ENCODE measurements at places on chromosomes 5 and 9.

DNA sequence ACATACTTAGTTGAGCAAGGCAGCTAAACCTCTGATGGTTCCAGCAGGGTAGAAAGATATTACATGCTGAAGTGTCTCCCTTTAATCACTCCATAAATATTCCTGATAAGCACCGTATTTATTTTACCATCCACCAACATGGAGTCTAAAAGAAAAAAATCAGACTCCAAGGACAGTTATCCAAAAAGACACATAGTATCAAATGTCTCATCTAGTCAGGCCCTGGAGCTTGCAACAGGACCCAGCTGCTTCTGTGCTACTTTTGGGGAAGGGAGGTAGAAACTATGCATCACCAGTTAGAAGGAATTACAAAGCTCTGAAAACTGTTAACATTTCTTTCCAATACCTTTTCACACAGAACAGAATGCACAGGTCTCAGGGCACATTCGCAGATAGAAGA lies 88.1 kb downstream of the S1PR3 start:
- no peak for DNase-seq

GRCh38 chr9:69474821-69475220 lies 149.8 kb downstream of the ENTREP1 start:
- no peak for DNase-seq

- no peak for DNase-seq
Observed at GRCh38 chr5:64518793-64519192, 13.0 kb downstream of the RGS7BP start.

DNA sequence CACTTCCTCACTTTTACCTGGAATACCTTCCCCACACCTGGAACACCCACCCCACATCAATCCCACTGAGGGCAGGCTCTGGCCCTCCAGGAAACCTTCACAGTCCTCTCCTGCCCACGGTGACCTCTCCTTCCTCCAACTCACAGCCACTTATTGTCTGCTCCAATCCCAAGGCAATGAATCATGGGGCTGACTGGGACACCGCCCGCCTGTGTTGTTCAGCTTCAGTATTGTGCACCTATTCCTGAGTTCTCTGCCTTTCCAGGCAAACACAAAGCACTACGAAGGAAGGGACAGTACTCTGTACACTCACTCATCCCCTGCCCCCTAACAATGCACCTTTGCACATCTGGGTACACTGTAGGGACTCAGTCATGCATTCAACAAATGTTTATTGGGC lies 7.3 kb downstream of the PCDH1 start:
- no peak for DNase-seq

- DNase-seq = no peak
Observed at GRCh38 chr5:141430332-141431113, at the start of gene PCDHGA12. Gene PCDHGA12, plus strand, starts transcription at chr5:141430507. Its CDS starts 253 bp downstream, at chr5:141430760.

DNA sequence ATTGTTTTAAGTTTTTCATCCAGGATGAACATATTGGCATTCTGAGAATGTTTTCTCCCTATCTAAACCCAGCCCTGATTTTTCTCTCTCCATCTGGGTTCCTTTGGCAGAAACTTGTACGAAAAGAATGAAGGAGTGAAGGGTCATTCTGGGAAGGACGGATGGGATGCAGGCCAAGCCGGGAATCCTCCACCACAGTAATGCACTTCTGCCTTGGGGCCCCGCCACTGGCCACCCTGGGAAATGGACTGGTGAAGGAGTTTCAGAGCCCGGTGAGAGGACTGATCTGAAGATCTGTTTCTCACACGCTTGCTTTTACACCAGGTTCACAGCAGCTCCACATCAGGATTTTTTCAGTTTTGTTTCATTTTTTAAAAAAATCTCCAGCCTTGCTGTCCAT lies 554.8 kb downstream of the BNC2 start:
- DNase-seq = no peak

DNA sequence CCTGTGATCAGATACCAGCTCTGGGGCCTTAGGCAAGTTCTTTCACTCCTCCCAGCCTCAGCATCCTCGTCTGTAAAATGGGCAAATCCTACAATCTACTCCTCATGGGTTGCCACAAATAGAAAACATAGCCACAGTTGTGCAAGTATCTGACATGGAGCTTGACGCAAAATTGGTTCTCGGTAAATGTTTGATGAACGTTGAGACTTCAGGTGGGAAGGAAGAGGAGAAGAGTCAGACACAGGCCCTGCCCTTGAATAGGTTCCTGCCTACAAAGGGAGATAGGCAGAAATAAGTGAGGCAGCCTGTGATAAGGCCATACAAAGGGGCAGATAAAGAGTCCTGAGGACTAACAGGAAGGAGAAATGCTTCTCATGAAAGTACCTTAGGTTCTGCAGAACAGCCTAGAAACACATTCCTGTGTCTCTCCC lies 26.1 kb upstream of the CPEB4 start:
- no peak for DNase-seq

- DNase-seq = no peak
Observed at GRCh38 chr9:18941060-18941740, 91.8 kb downstream of the SAXO1 start.

- DNase-seq = no peak
Observed at GRCh38 chr5:109351988-109352864, 57.5 kb downstream of the PJA2 start.

GRCh38 chr9:16619914-16620520 lies 250.5 kb downstream of the BNC2 start:
- DNase-seq = no peak

GRCh38 chr5:96876292-96876850 lies at the start of gene ERAP2:
Gene ERAP2, plus strand, starts transcription at chr5:96876500. Its CDS starts 3,186 bp downstream, at chr5:96879686.
- DNase-seq = no peak

GRCh38 chr9:116695438-116695837 lies 8.3 kb downstream of the TRIM32 start:
- DNase-seq = no peak

GRCh38 chr5:94747371-94747770 lies 128.9 kb downstream of the SLF1 start:
- DNase-seq = no peak

- DNase-seq = no peak
Observed at GRCh38 chr9:14278291-14278721, 35.6 kb downstream of the NFIB start.

DNA sequence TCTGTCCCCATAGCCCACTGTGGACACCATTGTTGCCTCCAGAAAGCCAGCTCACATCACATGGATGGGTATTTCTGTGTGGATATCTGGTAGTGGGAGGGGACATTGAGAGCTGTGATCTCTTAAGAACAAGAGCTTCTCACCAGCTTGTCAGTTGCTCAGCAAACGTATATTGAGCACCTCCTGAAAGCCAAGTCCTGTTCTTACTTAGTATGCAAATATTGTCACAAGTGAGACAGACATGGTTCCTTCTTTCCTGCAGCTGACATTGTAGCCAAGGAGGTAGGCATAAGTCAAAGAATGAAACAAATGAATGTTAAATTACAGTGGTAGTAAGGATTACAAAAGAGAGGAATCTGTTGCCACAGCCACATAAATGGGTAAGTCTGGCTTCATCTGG lies 3.8 kb downstream of the TCOF1 start:
- no peak for DNase-seq

- DNase-seq = no peak
Observed at GRCh38 chr9:116447934-116448333, 239.2 kb upstream of the TRIM32 start.

DNA sequence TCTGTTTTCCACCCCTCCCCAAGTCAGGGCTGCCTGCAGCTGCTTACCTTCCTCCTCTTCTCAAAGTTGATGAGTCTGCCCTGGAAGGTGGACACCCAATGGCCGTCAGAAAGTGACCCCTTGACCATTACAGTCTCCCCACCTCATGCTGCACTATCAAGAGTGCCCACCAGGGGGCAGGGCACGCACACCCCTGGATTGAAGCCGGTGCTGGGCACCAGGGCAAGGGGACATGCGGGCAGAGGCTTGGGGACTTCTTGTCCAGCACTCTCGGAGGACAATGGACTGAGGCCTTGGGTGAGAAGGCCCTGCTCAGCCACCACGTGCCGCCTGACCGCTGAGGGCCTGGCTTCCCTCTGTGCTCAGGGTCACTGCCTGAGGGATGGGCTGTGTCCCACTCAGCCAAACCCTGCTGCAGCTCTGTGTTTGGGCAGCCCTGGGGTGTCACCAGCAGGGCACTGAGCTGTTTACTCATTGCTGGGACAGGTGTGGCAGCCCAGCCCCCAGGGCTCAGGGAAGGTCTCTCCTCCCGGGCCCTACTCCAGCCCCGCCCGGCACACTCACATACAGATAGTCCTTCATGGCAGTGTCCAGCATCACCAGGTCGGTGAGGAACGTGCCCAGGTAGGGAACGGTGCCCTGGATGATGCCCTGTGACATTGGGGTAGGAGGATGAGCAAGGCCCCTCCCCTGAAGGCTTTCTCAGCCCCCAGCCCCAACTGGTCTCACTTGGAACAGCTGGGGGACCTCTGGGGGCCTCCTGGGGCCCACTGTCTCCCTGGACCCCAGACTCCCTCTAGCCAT lies 17.7 kb downstream of the RALGDS start:
- no peak for DNase-seq

GRCh38 chr5:157855404-157855994 lies 3.4 kb downstream of the CLINT1 start:
- DNase-seq = no peak

DNA sequence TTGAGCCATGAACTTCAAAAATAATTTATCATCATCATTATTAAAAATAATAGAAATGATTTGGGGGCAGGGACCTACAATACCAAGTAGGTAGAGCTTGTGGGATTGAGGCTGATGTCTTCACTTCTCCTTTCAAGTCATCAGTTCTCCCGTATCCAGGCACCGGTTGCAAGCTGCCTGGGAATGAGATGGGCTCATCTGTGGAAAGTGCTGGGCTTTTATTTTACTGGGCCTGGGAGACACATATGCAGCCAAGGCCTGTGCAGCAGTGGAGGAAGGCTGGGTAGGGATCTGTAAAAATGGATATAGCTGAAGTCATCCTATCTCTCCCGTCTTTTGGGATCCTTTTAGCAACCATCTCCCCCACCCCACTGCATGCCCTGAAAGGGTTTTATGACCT lies 284.1 kb upstream of the CLINT1 start:
- no peak for DNase-seq

GRCh38 chr9:94945197-94946144 lies 219.0 kb downstream of the AOPEP start:
- no peak for DNase-seq

- no peak for DNase-seq
Observed at GRCh38 chr5:111548992-111549649, 36.8 kb upstream of the STARD4 start.

- DNase-seq = no peak
Observed at GRCh38 chr5:90949469-90950358, 391.1 kb downstream of the ADGRV1 start.

DNA sequence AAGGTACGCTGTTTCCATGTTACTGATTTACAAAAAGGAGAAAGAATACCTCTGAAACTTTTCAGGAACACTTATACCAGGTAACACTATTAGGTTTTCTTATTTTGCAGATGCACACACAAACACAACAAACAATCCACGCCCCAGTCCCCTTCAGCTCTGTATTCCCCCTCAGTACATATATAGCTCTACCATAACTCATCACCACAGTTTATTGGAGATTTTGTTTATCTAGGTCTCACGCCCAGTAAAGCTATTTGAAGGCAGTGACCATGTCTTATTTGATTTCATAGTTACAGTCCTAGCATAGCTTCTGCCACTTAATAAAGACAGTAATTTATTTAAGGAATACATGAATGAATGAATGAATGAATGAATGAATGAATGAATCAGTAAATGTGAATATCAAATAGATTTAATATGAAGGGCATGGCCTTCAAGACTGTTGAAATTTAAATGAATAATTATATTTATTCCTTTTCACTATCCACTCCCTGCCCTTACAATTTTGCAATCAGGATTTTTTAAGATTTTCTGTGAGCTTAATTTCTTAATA lies 32.9 kb downstream of the INVS start:
- DNase-seq = no peak

DNA sequence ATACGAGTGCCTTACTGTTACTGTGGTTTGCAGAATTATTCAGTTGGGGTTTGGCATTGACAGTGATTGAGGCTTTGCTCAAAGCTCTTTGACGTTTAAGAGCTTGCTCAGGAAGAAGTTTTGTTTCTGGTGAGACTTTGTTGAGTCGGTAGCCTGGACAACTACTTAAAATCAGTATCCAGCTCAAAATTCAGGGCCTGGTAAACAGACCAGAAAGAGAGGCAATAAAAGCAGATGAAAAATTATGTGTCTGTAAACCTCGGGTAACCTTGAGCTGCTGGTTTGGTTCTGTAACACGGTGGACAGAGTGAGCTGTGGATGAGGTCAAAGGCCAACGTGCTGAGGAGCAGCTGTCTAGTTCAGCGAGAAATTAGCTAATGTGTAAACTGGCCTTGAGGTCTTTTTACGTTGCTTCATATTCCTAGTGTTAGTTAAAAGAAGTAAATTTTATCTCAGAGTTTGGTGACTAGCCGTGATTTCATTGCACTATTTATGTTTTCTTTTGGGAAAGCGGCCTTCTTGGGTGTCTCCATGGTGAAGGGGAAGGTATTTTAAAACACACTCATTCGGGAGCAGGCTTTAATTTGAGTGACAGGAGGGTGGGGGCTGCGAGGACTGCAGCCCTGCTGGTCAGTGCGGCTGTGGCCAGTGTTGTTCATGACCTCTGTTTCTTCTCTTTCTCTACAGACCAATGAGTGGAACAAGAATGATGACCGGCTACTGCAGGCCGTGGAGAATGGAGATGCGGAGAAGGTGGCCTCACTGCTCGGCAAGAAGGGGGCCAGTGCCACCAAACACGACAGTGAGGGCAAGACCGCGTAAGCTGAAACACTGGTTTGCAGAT lies 82.0 kb upstream of the TTC23L start:
- no peak for DNase-seq

GRCh38 chr9:90124961-90125360 lies 517.7 kb downstream of the DIRAS2 start:
- no peak for DNase-seq

- no peak for DNase-seq
Observed at GRCh38 chr9:69060766-69061165, 25.2 kb downstream of the FXN start.

GRCh38 chr9:114198249-114199040 lies 43.1 kb downstream of the COL27A1 start:
- DNase-seq = no peak

DNA sequence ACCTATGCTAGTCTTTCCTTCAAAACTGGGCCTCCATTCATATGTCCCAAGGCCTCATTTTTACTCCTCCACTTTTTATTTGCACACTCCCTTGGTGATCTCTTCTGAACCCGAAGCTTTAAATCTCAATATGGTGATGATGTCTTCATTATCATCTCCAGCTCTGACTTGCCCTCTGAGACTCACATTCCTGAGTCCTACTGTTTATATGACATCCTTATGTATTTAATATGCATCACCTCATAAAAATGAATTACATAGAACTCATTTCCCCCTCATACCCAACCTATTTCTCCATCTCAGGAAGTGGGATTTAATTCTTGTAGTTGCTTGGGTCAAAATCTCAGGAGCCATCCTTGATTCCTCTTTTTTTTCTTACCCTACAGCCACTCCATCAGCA lies 473.0 kb downstream of the EBF1 start:
- no peak for DNase-seq

DNA sequence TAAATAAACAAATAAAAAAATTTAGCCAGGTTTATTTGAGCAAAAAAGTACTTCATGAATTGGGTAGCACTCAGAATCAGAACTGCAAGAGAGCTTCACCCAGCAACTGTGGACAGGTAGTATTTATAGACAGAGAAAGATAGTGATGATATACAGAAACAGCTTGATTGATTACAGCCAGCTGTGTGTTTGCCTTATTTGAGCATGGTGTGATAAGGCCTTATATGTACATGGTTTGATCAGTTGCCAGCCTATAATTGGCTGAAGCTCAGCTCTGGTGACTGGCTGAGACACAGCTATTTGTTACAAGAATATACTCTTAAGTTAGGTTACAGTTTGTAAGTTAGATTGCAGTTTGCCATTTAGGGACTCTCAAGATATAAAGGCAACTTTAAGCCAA lies 34.3 kb upstream of the ARL15 start:
- no peak for DNase-seq

GRCh38 chr5:37112383-37112991 lies 136.7 kb downstream of the CPLANE1 start:
- no peak for DNase-seq

All from esophagus squamous epithelium (tissue), 5 donors.